ENCODE measurements at places on chromosomes 7 and 10.

DNA sequence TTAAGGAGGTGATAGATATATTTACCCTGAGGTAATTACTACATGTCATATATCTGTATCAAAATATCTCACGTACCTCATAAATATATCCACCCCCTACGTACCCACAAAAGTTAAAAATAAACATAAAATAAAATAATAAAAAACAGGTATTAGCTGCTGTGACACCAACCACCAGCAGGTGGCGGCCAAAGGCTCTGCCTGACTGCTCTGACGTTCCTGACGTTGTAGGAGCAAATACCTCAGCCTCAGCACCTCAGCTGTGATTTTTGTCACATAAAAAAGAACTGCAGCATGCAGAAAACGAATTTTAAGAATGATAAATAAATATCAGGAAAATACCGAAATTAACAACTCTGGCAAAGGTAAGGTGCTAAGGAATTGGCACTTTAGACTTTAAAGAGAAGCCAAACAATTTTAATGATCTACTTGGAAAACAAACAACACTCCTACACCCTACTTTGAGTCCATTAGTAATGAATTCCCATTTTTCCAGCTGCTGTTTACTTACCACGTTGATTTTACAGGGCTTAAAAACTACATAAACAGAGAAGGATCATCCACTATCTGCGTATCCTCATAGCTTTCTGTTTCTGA lies 125.4 kb upstream of the TARP start:
- peak; percentile 67 for DNase-seq

DNA sequence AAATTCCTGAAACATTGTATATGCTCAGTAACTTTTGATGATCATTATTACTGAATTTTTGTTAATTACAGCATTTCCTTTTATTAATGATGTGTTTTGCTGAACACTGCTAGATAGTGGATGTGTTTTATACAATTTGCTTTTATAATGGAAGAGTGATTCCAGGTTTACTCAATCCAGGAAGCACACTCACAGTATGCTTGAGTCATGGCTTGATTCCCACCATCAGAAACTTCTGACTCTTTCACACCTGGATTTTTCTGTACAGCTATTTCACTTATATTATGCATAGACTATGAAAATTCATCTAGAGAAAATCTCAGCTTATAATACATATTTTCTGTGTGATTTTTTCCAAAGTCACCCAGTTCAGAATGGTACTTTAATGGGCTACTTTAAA lies 1040.9 kb downstream of the GRM8 start:
- no peak for DNase-seq

DNA sequence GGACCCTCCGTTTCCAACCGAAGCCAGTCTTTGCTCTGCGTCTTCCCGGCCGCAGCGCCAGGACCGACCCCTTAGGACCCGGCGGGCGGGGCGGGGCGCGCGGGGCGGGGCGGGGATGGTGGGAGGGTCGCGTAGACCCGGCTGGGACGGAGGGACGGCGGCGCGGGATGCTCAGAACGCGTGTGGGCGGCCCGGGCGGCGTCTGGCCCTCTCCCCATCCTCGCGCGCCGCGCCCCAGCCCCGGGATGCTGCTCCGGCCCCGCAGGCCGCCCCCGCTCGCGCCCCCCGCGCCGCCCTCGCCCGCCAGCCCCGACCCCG lies at the start of gene UTF1:
Gene UTF1 (plus strand): TSS at position 174 of the 318 bp plus-strand sequence. CDS start 72 bp downstream, at position 246.
- no peak for DNase-seq

- DNase-seq = no peak
Observed at GRCh38 chr10:338171-339037, 203.1 kb downstream of the ZMYND11 start.

- DNase-seq = no peak
Observed at GRCh38 chr10:89929282-89930026, 228.1 kb downstream of the KIF20B start.
